A549 treated with dexamethasone at 1 μM for 4 hours (cell line): ENCODE measurements at places on chromosomes 2 and 18. TPM values are rescaled to one million over a fixed set of nuclear protein-coding genes. Genes with fewer than 3 reads are reported as not detected.

Gene RASGRP3
- 0.51 to 1.1 TPM (median 0.79 TPM) in 5 replicates for total RNA-seq

Gene SIGLEC15
- total RNA-seq, result not detected in 5 replicates

Gene OTX1
- 3.0 to 4.5 TPM (median 4.3 TPM) in 5 replicates for total RNA-seq

Gene BCL2
- total RNA-seq, result 0.51 to 0.68 TPM (median 0.64 TPM) in 5 replicates

Gene NT5DC4
- total RNA-seq, result 0.05 TPM in 1 of 5 replicates, not detected in the others
